ENCODE measurements at places on chromosomes 5 and 9.

- DNase-seq: no peak
These were observed 514.8 kb downstream of the PSAT1 start for GRCh38 chr9:78811622-78812276.

DNA sequence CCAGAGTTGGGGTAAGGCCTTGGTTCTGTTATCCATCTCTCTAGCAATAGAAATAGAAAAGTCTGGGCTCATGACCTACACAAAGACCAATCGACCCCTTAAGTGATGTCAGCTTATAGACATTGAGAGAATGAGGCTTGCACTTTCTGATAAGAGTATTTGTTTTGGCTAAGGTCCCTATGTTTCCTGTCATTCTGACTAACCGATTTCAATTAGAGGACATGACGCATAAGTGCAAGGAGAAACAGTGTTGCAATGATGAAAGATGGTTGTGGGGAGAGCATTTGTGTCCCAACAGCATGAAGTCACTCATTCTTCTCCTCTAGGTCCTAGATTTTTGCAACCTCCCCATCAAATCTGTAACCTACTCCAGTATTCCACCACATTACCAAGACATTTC lies 255.1 kb downstream of the MAT2B start:
- no peak for DNase-seq

DNA sequence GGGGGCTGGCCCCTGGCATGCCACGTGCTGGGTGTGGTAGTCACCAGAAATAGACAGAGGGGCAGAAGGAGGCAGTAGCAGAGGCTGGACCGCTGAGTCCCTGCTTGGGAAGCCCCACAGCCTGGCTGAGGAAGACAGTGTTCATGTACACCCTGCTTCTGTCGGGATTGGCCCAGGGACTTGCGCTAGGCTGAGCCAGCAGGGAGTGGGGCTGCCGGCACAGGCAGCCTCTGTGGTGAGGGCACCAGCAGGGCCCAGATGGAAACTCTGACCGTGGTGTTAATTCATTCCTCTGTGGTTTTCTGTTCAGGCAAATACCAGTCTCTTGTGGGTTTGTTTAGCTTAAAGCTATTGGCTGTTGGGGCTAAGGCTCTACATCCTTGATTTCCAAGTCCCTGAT lies 108.6 kb upstream of the RAD23B start:
- no peak for DNase-seq

DNA sequence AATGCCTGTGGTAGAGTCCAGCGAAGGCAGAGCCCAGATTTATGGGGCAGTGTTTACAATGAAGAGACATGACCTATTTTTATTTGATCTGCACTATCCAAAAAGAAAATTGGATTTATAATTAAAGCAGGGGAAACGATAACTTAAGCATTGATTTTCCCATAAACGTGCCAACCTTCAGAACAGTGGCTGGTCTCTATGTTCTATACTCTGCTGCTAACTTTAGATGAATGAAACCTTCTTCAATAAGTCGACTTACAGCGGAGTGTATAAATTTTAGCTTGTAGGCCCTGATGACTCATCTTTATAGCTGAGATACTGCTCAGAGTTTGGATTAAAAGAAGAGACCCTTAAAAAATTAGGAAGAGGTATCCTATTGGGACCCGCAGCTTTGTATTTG lies 452.6 kb downstream of the TLR4 start:
- no peak for DNase-seq

- no peak for DNase-seq
These were observed 165.5 kb upstream of the CD180 start for GRCh38 chr5:67361932-67362729.

DNA sequence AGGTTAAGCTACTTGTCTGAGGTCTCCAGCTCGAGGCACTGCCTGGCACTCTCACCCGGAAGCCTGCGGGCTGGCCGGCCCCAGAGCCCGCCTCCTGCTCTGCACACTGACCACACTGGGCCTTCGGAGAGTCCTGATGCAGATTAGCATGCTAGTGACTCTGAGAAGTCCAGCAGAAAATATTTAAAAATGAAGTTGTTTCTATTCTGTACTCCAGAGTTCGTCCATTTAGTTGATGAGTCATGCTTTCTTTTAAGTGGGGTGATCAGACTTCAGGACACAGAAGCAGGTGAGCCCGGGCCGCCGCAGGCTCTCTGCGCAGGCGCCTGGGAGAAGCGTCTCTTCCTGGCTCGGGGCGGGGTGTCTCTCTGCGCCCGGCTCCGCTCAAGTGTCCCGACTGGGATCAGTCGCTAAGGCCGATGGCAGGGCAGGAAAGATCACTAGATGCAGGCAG lies 32.5 kb downstream of the FAM240B start:
- DNase-seq: no peak

- no peak for DNase-seq
These were observed 65.7 kb upstream of the SHB start for GRCh38 chr9:38134611-38135237.

DNA sequence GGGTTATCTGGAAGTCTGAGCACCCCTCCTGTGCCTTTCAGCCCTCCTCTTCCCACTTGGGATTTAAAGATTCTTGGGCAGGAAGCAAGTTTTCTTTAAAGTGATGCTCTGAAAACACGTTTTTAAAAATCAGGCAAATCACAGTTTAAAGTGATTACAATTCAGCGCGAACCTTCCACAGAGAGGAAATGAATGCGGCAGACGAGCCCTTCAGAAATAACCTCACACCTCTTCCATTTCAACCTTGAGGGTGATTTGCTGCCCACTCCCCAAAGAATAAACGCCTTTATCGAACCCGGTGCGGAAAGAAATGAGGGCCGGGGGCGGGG lies 2.3 kb upstream of the EFNA5 start:
- no peak for DNase-seq

GRCh38 chr5:140011297-140011802 lies 31.7 kb downstream of the NRG2 start:
- no peak for DNase-seq

DNA sequence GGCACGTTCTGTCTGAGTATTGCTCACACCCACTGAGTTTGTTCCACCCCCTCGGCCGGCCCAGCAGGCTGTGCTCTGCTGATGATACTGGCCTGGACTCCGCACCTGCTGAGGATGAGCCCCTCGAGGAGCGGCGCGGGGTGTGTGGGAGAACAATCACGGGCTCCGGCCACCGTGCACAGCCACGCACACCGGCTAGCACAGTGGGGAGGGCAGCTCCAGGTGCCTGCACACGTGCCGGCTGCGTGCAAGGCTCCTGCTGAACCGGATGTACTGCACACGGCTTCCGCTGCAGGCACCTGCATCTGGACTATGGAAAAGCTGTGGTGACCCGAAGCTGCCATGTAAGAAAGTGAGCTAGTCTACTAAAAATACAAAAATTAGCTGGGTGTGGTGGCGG lies 485.2 kb upstream of the CDH9 start:
- no peak for DNase-seq

GRCh38 chr5:9512457-9512856 lies 33.4 kb downstream of the SEMA5A start:
- DNase-seq: no peak

GRCh38 chr9:134370638-134371037 lies 44.4 kb downstream of the RXRA start:
- DNase-seq: no peak

DNA sequence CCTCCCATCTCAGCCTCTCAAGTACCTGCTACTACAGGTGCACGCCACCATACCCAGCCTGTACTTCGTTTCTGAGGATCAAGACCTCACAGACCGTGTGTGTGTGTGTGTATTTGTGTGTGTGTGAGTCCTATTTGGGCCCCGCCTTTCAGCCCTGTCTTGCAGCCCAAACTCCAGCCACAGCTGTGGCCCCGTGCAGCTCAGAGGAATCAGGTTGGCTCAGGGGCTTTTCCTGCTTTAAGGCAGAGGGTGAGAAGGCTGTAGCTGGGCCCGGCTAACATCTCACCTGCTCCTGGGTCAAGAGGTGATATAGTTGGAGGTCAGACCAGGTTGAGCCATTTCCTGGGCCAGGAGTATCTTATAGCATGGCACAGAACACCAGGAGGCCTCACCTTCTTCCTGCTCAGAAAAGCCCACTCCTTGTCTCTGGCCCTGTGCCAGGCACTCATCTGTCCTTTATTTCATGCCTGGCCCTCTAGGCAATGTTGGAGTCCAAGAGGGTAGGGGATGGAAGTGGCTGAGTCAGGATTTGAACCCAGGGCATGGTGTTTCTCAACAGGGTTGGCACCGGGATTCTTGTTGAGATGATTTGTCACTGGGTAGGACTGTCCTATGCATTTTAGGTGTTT lies 1.6 kb upstream of the PHYKPL start:
- DNase-seq: no peak

DNA sequence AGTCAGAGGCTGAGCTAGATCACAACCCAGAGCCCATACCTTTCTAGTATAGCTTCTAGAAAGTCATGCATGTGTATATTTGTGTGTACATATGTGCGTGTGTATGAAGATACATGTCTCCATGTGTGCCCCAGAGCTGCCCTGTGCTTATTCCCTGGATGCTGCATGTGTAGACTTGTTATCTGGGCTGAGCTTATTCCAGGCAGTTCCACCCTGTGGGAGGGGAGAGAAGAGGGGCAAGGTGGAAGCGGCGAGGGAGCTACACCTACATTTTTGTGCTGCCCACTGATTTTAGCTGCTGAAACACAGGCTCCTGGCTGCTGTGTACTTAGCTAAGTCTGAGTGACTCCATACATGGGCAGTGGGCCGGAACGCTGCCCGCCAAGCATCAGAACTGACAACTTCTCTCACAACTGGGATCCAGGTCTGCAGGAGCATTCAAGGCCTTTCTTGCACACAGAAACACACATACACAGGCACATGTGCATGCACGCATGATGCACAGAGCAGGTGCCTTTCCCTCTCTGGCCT lies 38.0 kb upstream of the XPA start:
- DNase-seq: no peak

GRCh38 chr5:138082033-138082432 lies 1.8 kb upstream of the WNT8A start:
- no peak for DNase-seq

- DNase-seq: no peak
These were observed 54.1 kb upstream of the ABL1 start for GRCh38 chr9:130780865-130781504.

GRCh38 chr5:19880458-19880857 lies 107.5 kb downstream of the CDH18 start:
- DNase-seq: no peak

GRCh38 chr9:93649610-93650261 lies 73.4 kb downstream of the PHF2 start:
- no peak for DNase-seq

- DNase-seq: no peak
These were observed 7.5 kb upstream of the REEP5 start for GRCh38 chr5:112929336-112930081.

DNA sequence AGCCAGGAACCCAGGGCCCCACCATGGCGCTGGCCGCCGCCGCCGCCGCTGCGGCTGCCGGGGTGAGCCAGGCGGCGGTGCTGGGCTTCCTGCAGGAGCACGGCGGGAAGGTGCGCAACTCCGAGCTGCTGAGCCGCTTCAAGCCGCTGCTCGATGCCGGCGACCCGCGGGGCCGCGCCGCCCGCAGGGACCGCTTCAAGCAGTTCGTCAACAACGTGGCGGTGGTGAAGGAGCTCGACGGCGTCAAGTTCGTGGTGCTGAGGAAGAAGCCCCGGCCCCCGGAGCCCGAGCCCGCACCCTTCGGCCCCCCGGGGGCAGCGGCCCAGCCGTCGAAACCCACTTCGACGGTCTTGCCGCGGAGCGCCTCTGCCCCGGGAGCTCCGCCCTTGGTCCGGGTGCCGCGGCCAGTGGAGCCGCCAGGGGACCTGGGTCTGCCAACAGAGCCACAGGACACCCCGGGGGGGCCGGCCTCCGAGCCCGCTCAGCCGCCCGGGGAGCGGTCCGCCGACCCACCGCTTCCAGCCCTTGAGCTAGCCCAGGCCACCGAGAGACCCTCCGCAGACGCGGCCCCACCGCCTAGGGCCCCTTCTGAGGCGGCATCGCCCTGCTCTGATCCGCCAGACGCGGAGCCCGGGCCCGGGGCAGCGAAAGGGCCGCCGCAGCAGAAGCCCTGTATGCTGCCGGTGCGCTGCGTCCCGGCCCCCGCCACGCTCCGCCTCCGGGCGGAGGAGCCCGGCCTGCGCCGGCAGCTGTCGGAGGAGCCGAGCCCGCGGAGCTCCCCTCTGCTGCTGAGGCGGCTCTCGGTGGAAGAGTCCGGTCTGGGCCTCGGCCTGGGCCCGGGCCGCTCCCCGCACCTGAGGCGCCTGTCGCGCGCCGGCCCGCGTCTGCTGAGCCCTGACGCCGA lies 749 bp downstream of the SOWAHA start:
- no peak for DNase-seq

DNA sequence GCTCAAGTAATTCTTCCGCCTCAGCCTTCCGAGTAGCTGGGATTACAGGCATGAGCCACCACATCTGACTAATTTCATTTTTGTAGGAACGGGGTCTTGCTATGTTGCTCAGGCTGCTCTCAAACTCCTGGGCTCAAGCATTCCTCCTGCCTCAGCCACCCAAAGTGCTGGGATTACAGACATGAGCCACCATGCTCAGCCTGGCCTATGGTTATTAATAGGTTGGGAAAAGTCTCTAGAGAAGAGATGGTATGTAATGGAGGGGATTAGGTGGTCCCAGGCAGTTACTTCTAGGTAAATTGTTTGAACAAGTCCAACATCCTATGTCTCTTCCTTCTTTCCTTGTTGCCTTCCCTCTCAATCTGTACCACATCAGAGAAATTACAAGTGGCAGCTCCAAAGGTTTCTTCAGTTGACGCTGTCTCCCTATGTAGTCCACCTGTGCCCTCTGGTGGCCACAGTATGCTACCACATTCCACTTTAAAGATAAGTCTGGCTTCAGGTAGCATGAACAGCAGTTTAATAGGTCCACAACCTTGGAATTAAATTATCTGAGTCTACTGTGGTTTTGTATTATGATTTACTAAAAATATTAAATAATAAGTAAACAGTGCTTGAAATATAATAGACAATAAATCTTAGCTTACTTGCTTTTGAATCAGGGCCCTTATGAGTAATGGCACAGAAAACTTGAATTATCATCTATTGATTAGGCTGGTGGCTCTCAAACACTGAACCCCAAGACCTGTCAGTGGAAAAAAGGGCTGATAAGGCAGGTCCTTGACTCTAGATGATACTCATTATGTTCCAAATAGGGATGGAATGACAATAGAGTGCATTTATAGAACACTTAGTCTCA lies 9.7 kb downstream of the TIGD6 start:
- peak; percentile 52 for DNase-seq

- no peak for DNase-seq
These were observed 318.6 kb downstream of the CDH9 start for GRCh38 chr5:26719803-26720202.

- DNase-seq: no peak
These were observed 60.6 kb upstream of the GALNT10 start for GRCh38 chr5:154129921-154130320.
